ENCODE measurements at places on chromosomes 3 and 15.
A peak's percentile ranks its signal among the peaks of the same experiment; 100 is the strongest.

DNA sequence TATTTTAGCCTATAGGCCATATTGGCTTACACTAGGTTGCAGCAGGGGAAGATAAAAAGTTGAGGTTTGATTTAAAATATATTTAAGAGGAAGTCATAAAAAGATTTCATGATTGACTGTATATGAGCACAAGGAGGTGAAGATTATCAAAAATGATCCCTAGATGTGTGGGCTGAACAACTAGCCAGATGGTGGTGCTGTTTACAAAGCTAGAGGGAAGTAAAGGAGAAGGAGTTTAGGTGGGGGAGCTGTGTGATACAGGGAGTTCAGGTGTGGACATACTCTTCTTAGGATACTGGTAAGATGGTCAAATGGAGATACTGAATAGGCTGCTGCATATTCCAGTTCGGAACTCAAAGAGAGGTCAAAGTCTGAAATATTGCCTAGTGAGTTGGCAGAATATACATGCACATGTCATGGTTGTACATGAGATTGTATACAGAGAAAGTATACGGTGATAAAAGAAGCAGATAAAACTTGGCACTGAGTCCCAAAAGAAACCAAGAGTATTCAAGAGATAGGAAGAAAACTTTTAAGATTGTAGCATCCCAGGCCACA is 727.8 kb downstream of the NLGN1 start:
- DNase-seq: peak; percentile 81

- no peak for DNase-seq
These were observed 241.4 kb downstream of the VPS13C start for GRCh38 chr15:61818801-61819200.

- DNase-seq: peak; percentile 58
These were observed 84.2 kb upstream of the SLC4A7 start for GRCh38 chr3:27568393-27568792.

- no peak for DNase-seq
These were observed 49.8 kb downstream of the ZNF445 start for GRCh38 chr3:44427683-44428082.

- no peak for DNase-seq
These were observed 615.6 kb upstream of the NECTIN3 start for GRCh38 chr3:110456001-110456400.

DNA sequence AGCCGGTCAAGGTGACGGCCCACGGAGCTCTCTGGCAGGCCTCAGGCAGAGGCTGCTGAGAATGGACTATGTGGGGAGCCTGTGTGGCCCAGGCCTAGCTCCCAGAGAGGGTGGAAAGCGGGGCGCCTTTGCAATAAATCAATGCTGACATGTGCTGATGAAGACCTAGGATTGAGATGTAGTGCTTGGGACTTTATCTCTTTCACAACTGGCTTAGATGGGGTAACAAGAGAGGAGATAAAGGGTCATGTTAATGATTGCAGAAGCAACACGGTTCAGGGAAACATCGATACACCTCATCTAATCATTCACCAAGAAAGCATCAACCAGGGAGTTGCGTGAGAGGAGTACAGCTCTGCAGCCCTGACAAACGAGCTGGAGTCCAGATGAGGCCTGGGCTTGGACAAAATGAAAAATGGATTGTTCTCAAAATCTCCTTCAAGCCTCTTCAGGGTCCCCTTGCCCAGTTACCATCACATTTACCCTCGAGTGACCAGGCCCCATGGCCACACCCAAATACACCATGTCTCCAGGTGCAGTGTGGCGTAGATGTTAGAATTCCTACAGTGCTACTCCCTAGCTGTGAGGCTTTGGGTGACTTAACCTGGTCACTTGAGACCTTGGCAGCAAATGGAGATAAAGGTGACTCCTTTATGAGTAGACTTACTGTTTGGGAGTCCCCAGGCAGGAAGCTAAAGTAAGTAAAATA is 146.4 kb upstream of the LIPC start:
- DNase-seq: no peak

- DNase-seq: no peak
These were observed 24.7 kb downstream of the C3orf20 start for GRCh38 chr3:14699643-14700042.

DNA sequence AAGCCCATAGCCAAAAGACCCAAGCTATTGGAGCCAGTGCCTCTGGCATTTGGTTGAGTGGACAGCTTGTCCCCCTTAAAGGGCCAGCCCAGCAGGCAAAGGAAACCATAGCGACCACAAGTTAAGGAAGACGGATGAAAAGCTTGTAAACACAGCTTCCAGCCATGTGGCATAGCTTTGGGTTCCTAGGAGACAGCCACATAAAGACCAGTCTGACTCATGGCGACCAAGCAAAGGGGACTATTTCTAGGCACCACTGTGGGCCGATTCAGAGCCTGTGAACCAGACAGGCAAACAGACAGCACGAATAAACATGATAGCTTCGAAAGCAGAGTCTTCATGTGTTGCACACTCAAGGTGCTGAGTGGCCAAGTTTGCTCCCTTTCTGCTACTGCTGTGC is 30.5 kb upstream of the SRGAP3 start:
- no peak for DNase-seq

GRCh38 chr3:40494698-40495097 is 11.1 kb upstream of the ZNF620 start:
- DNase-seq: no peak

- DNase-seq: peak; percentile 30
These were observed 636 bp upstream of the SNRPA1 start for GRCh38 chr15:101295607-101296161.

DNA sequence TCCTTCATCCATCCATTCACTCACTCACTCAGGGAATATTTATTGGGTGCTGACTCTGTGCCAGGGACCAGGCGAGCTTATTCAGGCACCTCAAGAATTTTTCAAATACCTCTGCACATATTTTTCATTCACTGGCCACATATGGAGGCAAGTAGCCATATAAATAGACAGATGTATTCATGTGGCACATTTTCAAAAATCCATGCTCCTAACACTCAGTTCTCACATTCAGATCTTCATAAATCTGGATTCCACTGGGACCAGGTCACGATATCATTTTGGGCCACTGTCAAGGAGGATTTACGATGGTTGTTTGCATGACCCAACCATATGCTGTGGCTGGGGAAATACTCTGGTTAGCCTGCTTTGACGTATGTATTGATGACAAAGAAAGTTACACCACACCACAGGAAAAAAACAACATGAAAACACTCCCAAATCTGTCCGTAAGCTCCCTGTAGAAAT is 241.8 kb upstream of the LRTM1 start:
- no peak for DNase-seq

- DNase-seq: no peak
These were observed 504.7 kb upstream of the PROK2 start for GRCh38 chr3:72289692-72290071.

DNA sequence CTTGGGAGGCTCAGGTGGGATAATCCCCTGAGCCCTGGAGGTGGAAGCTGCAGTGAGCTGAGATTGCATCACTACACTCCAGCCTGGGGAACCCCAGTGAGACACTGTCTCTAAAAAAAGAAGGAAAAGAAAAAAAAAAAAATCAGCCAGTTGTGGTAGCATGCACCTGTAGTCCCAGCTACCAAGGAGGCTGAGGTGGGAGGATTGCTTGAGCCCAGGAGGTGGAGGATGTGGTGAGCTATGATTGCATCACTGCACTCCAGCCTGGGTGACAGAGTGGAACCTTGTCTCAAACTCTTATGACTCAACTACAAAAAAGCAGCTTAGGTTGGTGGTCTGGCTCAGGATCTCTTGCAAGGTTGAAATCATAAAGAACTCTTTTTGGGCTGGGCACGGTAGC is 19.3 kb upstream of the GPX1 start:
- no peak for DNase-seq

DNA sequence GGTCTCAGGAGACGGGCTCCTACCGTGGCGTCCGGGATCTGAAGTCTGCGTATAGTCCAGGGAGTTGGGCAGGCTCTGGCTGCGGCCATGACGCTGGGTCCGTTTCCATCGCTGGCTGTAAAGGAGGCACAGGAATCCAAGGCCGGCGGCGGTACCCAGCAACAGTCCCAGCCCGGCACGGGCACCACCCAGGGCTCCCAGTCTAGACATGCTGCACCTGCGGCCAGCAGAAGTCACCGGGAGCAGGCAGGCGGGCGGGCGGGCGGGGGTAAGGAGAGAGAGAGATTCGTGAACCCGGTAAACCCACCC is 526 bp downstream of the RMDN3 start:
- DNase-seq: no peak

DNA sequence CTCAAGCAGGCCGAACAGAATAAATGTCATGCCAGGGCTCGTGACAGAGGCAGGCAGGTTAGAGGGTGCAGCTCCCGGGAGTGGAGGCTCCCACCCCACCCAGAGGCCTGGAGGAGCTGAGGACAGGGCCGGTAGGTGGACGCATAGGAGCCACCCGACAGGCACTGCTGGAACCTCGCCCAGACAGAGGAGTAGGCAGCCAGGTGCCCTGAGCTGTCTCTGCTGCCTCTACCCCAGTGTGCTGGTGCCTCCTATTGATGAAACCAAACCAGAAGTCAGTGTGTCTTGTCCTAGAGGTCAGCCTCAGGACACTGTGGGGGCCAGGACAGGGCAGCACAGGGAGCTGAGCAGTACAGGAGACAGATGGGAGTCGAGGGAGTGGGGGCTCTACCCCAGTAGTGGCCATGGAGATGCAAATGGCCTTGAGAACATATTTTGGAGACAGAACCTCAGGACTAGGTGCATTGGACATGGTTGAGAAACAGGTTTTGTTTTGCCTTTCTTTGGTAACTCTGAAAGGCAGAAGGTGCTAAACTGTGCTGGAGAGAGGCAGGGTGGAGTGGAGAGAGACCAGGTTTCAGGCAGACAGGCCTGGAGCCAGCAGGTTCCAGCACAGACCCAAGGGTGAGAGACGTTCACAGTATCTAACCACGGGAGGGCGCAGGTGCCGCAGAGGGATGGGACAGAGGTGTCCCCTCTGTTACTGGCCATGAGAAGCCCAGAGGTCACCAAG is 15.4 kb upstream of the KLF15 start:
- no peak for DNase-seq

DNA sequence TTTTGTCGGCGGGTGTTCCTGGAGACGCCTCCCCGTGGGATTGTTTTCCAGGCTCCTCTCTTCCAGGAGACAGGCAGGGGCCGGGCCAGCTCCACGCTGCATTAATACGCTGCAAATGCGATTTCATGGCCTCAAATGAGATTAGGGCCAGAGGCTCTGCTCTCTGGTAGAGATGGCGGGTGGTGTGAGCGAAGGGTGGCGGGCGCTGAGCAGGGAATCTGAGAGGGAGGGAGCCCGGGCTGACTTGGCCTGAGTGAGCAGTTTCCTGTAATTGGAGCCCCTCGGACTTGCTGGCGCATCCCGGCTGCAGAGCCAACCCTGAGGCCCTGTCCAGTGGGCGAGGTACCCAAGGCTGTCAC is 7.4 kb upstream of the CCDC33 start:
- DNase-seq: peak; percentile 37

GRCh38 chr3:9600597-9600996 is 47.0 kb upstream of the LHFPL4 start:
- peak; percentile 40 for DNase-seq

DNA sequence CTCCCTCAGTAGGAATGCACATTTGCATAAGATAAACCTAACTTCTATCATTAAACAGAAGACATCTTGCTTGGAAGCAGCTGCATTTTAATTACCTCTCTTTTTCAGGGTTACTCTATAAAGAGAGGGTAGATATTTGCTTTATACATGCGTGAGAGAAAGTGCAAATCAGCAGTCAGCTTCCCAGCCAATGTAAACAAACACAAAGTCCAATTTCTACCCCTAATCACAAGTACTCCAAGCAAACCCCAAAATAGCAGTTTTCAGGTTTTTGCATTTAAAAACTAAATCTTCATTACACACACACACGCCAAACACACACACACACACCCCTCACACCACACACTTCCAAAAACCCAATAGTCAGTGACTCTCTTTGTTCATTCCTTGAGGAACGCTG is 303.9 kb upstream of the ALCAM start:
- peak; percentile 68 for DNase-seq

GRCh38 chr3:142077155-142077858 is 72.0 kb downstream of the TFDP2 start:
- DNase-seq: no peak

- no peak for DNase-seq
These were observed 15.7 kb downstream of the GK5 start for GRCh38 chr3:142209655-142210054.

GRCh38 chr3:105362021-105362665 is 4.6 kb upstream of the ALCAM start:
- DNase-seq: no peak

GRCh38 chr3:13627681-13628080 is 78.8 kb downstream of the FBLN2 start:
- no peak for DNase-seq

- DNase-seq: no peak
These were observed 29.5 kb upstream of the USP3 start for GRCh38 chr15:63474810-63475316.

- no peak for DNase-seq
These were observed 251.7 kb downstream of the GRM7 start for GRCh38 chr3:7112523-7113056.

DNA sequence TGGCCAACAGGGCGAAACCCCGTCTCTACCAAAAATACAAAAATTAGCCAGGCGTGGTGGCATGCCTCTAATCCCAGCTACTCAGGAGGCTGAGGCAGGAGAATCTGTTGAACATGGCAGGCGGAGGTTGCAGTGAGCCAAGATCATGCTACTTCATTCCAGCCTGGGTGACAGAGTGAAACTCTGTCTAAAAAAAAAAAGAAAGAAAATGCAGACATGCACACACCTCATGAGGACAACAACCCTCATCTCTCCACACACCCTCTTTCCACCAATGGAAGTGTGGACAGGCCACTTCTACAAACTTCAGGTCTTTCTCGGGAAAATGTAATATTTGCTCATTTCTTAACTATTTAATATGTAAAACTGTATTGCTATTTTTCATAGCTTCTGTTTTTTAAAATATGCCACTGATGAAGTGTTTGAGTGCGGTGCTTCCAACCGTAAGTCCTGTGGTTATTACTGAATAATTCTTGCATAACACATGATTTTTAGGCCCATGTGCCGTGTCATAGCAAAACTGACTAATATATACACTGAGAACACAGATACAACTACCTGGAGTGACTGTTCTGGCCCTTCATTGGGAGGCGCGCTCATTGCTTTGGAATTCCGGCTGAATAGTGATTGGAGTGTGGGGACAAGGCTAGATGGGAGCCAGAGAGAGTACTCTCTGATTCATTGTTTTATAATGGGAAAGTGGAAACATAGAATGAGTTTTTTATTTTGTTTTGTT is 23.1 kb downstream of the LRRC31 start:
- no peak for DNase-seq
